Activated T-cell treated with anti-CD3 and anti-CD28 coated beads, Interleukin-2, amount 50 U/mL, for 72 hours (primary cell): ENCODE measurements at places on chromosomes 4 and X. TPM values are rescaled to one million over a fixed set of nuclear protein-coding genes. Genes with fewer than 3 reads are reported as not detected.

RAB39B gene
- total RNA-seq = 39.2 TPM

PAGE1 gene
- total RNA-seq = not detected

DNA sequence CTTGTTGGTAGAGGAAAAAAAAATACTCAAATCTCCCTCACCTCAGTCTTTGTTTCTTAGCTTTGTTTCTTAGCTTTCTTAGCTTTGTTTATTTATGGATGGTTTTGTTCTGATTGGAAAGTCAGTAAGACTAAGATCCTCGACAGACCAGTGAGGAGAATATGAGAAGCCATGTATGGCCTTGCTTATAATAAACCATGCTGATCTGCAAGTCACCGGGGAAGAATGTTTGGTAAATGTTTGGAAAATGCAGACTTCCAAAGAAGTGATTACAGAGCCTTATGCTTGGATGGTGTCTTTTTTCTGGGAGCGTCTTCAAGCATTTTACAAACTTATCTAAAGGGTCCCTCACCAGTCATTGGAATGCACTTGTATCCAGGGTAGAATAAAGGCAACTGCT lies 90.1 kb upstream of the NOCT start:
- no peak for DNase-seq

DNA sequence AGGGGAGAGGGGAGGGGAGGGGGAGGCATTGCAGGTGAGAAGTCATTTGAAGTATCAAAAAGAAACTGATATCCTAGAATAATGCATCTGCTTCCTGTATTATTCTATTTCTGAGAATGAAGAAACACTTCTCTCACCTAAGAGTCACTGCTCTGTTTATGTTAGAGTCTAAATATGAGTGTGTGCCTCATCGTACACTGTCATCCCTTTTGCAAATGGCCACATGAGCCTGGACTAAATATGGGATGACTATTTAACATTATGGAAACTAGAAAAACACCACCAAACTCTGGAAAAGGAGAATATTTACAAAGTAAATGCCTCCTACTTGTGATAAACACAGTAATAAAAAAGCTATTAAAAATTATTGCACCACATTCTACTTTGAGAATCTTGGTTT lies 146.4 kb upstream of the NOCT start:
- DNase-seq = no peak

LIMCH1 gene
- not detected for total RNA-seq

- DNase-seq = no peak
Observed at GRCh38 chr4:8165374-8165896, 6.8 kb upstream of the ABLIM2 start.

ARSJ gene
- total RNA-seq = not detected

DNA sequence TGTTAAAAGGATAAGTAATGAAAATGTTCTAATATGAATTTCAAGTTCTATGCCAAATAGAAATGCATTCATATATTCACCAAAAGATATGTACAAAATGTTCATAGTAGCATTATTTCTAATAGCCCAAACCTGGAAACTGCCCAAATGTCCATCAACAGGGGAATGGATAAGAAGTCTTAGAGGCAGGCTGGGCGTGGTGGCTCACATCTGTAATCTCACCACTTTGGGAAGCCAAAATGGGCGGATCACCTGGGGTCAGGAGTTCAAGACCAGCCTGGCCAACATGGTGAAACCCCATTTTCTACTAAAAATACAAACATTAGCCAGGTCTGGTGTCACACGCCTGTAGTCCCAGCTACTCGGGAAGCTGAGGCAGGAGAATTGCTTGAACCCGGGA lies 2.3 kb upstream of the HPRT1 start:
- no peak for DNase-seq

EMCN gene
- not detected for total RNA-seq

- no peak for DNase-seq
Observed at GRCh38 chrX:67604979-67605703, 61.3 kb downstream of the AR start.

GRCh38 chrX:68710870-68711576 lies 63.6 kb downstream of the STARD8 start:
- DNase-seq = peak; percentile 43

DNA sequence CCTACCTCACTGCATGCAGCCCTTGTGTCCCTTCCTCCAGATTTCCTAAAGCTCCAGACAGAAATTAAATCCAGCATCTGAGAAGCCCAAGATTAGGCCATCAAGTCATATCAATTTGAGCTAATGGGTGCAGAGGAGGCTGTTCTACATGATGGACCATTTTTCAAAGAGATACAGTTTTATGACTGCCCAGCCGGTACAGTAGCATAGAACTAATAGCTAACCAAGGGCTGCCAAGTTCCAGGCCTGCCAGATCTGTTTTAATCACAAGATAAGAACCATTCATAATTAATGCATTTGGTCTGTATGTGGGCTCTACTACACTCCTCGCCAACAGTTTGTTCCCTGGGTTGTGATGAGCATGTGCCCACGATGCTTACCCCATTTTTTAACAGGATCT lies 73.9 kb upstream of the PLAC1 start:
- no peak for DNase-seq

- no peak for DNase-seq
Observed at GRCh38 chr4:181939199-181939945, 303.8 kb upstream of the TENM3 start.

PPEF2 gene
- total RNA-seq = not detected

- no peak for DNase-seq
Observed at GRCh38 chr4:123600987-123601904, 204.7 kb downstream of the SPRY1 start.

- DNase-seq = no peak
Observed at GRCh38 chr4:80336582-80336981, 1.1 kb downstream of the CFAP299 start.

GRCh38 chr4:99404595-99405287 lies 30.4 kb downstream of the ADH7 start:
- peak; percentile 16 for DNase-seq

HMX1 gene
- total RNA-seq = not detected

BEND4 gene
- total RNA-seq = 0.41 TPM

- no peak for DNase-seq
Observed at GRCh38 chr4:34094114-34094513, 2150.2 kb downstream of the ARAP2 start.

DNA sequence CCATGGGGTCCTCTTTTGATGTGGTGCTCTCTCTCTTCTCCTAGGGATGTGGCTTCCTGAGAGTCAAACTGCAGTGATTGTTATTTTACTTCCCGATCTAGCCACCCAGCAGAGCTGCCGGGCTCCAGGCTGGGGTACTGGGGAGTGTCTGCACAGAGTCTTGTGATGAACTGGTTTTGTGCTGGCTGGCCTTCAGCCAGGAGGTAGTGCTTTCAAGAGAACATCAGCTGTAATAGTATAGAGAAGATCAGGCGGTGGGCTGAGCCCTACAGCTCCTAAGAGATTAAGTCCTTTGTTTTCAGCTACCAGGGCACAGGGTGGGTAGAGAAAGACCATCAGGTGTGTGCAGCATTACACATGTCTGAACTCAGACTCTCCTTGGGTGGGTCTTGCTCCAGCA lies 59.0 kb upstream of the AGTR2 start:
- DNase-seq = no peak

DNA sequence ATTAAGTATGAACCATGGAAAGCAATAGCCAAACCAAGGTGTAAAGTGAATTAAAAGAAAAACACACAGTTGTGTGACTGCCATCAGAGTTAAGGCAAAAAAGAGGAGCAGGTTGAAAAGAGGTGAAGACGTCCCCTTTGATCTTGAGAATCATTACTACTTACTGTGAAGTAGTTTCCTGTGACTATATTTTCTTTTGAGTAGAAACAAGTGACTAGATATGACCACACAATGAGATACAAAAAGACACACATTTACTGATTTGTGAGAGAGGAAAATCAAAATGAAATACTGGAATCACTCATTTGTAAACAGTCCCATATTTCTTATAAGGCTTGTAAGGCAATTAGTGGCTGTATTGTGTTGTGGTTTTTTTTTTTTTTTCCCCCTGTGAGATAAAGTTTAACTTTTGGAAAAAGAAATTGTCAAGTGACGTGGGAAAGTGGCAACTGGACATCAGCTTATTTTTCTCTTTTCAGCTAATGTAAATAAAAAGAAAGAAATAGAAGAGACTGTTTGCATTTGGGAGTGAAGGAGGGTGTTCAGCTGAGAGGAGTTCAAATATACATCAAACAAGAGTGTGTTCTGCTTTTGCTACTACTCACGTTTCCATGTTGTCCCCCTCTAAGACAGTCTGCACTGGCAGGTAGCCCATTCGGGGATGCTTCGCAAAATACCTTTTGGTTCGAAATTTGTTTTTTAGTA lies 106.4 kb upstream of the FTHL17 start:
- no peak for DNase-seq
